CD4-positive, alpha-beta memory T cell (primary cell): ENCODE measurements at places on chromosomes 16 and 17. TPM values are rescaled to one million over a fixed set of nuclear protein-coding genes. Genes with fewer than 3 reads are reported as not detected.
A peak's percentile ranks its signal among the peaks of the same experiment; 100 is the strongest.

DNA sequence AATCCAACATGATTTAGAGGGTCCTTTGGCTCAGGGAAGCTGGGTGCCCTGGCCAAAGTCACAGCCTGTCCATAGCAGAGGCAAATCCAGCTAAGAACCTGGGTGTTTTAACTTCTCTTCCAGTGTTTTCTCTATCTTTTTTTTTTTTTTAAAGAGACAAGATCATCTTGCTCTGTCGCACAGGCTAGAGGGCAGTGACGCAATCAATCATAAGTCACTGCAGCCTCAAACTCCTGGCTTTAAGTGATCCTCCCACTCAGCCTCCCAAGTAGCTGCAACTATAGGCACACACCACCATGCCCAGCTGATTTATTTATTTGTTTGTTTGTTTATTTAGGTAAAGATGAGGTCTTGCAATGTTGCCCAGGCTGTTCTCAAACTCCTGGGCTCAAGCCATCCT is 14.8 kb upstream of the GRIN2A start:
- DNase-seq = no peak
- no peaks in the 10 kb centered on the region for H3K27me3 ChIP-seq
- no peak overlapping the region for H3K4me3 ChIP-seq
- no peaks in the 10 kb centered on the region for H3K36me3 ChIP-seq

GRCh38 chr17:27457731-27458523 is 1.7 kb downstream of the KSR1 start:
- peak overlapping the region; percentile 72 for H3K4me3 ChIP-seq
- H3K27me3 ChIP-seq = no peaks in the 10 kb centered on the region
- H3K27ac ChIP-seq = no peak overlapping the region
- H3K4me1 ChIP-seq = peaks cover 22% of the 10 kb centered on the region

- H3K27me3 ChIP-seq = no peaks in the 10 kb centered on the region
- H3K27ac ChIP-seq = no peak overlapping the region
- no peaks in the 10 kb centered on the region for H3K36me3 ChIP-seq
- no peak for DNase-seq
- H3K4me3 ChIP-seq = no peak overlapping the region
These were observed 80.4 kb downstream of the KLHDC4 start for GRCh38 chr16:87685405-87685755.

DNA sequence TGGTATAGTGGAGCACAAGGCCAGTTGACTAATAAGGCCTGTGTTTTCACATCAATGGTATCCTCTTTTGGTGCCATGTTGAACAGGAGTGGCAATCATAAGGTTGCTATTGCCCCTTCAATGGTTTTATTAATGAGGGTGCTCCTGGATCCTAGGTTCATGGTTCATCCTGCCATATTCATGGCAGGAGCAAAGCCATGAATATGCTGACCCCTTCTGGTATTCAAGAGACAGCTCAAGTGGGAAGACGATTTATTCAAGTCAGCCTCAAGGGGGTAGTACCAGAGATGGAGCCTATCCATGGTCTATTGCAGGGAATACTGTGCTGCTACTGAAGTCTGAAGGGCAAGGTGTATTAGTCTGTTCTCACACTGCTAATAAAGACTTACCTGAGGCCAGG is 2.6 kb downstream of the ABCA9 start:
- H3K4me3 ChIP-seq = no peak overlapping the region
- H3K27me3 ChIP-seq = no peaks in the 10 kb centered on the region
- no peaks in the 10 kb centered on the region for H3K4me1 ChIP-seq

DNA sequence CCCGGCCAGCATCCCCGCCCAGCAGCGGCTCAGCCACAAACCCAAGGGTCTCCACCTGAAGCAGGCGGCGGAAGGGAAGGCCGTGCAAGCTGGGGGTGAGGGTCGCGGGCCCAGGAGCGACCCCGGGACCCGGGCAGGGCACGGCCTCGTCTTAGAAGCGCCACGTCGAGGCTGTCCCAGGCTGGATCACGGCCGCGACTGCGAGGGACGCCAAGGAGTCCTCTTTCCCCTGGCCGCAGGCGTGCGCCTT is 538 bp upstream of the CCNF start:
- H3K4me1 ChIP-seq = peaks cover 20% of the 10 kb centered on the region
- H3K27me3 ChIP-seq = no peaks in the 10 kb centered on the region
- H3K27ac ChIP-seq = peak overlapping the region; percentile 52
- H3K4me3 ChIP-seq = peak overlapping the region; percentile 36
- peaks cover 11% of the 10 kb centered on the region for H3K36me3 ChIP-seq
- DNase-seq = no peak

- peaks cover 6% of the 10 kb centered on the region for H3K36me3 ChIP-seq
- DNase-seq = no peak
- H3K4me3 ChIP-seq = no peak overlapping the region
- no peak overlapping the region for H3K27ac ChIP-seq
- no peaks in the 10 kb centered on the region for H3K27me3 ChIP-seq
These were observed 110.7 kb upstream of the NOL11 start for GRCh38 chr17:67606896-67607604.

- no peaks in the 10 kb centered on the region for H3K27me3 ChIP-seq
- no peak overlapping the region for H3K4me3 ChIP-seq
- no peak for DNase-seq
- H3K4me1 ChIP-seq = no peaks in the 10 kb centered on the region
- no peaks in the 10 kb centered on the region for H3K36me3 ChIP-seq
These were observed 3.2 kb upstream of the MPO start for GRCh38 chr17:58283674-58284612.

DNA sequence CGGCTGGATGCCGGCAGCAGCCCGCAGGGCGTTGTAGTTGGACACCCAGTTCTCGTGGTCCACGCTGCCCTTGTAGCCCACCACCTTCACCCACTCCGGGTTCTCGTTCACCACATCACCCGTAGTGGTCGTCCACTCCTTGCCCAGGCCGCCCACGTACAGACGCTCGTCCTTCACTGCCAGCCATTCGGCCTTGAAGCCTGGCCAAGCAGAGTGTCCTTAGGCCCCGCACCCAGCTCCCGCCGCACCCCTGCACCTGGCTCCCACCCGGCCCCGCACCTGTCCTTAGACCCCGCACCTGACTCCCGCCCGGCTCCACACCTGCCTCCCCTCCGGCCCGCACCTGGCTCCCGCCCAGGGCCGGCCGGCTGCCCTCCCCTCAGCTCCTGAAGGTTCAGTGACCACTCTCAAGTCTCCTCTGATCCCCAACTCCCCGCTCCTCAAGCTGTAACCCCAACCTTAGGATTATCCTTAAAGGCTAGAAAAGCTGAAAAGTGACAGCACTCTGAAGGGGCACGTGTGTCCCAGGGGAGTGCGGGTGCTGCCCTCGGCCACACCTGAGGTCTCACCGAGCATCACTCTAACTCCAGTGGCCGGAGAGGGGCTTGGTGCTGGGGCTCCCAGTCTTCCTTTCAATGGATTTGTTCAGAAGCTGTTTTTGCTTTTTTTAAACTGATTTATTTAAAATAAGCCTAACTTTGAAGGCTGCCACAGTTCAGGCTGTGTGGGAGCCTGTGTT is 14.4 kb downstream of the CANT1 start:
- peaks cover 46% of the 10 kb centered on the region for H3K36me3 ChIP-seq
- no peaks in the 10 kb centered on the region for H3K27me3 ChIP-seq
- no peak for DNase-seq
- H3K4me1 ChIP-seq = no peaks in the 10 kb centered on the region
- H3K4me3 ChIP-seq = no peak overlapping the region
- H3K27ac ChIP-seq = no peak overlapping the region

- no peaks in the 10 kb centered on the region for H3K27me3 ChIP-seq
- peaks cover 17% of the 10 kb centered on the region for H3K4me1 ChIP-seq
- H3K36me3 ChIP-seq = no peaks in the 10 kb centered on the region
- no peak for DNase-seq
These were observed 792 bp downstream of the TMEM231 start for GRCh38 chr16:75555213-75555706.

- peaks cover 18% of the 10 kb centered on the region for H3K4me1 ChIP-seq
- peak overlapping the region; percentile 73 for H3K4me3 ChIP-seq
- no peaks in the 10 kb centered on the region for H3K36me3 ChIP-seq
- peak; percentile 95 for DNase-seq
These were observed 16.5 kb downstream of the ADAM11 start for GRCh38 chr17:44775136-44775837.

DNA sequence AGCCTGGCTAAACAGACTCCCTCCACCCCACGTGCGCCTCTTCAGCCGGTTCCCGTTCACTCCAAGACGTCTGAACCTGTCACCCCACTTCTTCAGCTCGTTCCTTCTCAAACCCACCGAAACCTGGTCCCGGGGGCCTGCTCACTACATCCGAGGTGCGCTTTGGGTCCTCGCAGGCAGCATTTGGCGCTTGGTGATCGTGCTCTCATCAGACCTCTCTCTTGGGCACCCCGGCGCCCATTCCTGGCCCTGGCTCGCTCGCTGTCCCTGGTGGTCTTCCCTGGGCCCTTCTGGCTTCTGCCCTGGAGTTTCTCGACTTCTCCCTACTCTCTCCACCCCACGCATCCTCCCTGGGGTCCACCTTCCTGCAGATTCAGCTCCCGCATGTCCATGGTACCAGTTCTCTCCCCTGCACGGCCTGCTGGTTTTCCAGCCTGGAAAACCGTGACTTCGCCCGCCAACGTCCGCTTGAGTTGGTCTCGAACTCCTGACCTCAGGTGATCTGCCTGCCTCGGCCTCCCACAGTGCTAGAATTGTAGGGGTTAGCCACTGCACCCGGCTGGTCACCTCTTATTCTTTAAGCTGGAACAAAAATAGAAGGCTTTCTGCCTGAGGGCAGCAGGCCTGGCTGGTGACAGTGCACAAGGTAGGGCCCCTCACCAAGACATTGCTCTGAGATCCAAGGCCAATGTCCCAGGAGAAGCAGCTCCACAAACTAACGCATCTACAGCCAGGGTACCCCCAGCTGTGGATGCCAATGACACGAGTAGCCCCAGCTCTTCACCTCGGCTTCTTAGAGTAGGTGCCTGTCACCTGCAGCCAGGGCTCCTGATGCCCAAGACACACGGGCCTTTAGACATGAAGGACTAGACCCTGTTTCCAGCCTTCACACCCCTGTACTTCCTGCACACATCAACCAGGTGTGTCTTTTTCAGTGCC is 1.1 kb upstream of the MEAK7 start:
- no peaks in the 10 kb centered on the region for H3K27me3 ChIP-seq
- H3K4me1 ChIP-seq = peaks cover 55% of the 10 kb centered on the region
- no peaks in the 10 kb centered on the region for H3K36me3 ChIP-seq
- peak overlapping the region; percentile 74 for H3K27ac ChIP-seq
- no peak for DNase-seq
- H3K4me3 ChIP-seq = peak overlapping the region; percentile 84

- H3K27ac ChIP-seq = peak overlapping the region; percentile 69
- H3K4me1 ChIP-seq = peaks cover 34% of the 10 kb centered on the region
- no peak for DNase-seq
- peaks cover 34% of the 10 kb centered on the region for H3K36me3 ChIP-seq
- peak overlapping the region; percentile 72 for H3K4me3 ChIP-seq
- no peaks in the 10 kb centered on the region for H3K27me3 ChIP-seq
These were observed 843 bp downstream of the ZNF174 start for GRCh38 chr16:3401719-3402397.

GRCh38 chr16:55508941-55509931 is at the start of gene LPCAT2:
Gene LPCAT2, plus strand, starts transcription at chr16:55509072. Its CDS starts 110 bp downstream, at chr16:55509182.
- no peak within 1 kb of the TSS for H3K4me3 ChIP-seq
- DNase-seq = no peak
- H3K27me3 ChIP-seq = peaks cover 3% of the 10 kb centered on the region

GRCh38 chr16:67277294-67277998 is 1.9 kb upstream of the PLEKHG4 start:
- H3K4me1 ChIP-seq = peaks cover 20% of the 10 kb centered on the region
- H3K27ac ChIP-seq = no peak overlapping the region
- no peak for DNase-seq
- H3K4me3 ChIP-seq = no peak overlapping the region
- H3K36me3 ChIP-seq = no peaks in the 10 kb centered on the region

DNA sequence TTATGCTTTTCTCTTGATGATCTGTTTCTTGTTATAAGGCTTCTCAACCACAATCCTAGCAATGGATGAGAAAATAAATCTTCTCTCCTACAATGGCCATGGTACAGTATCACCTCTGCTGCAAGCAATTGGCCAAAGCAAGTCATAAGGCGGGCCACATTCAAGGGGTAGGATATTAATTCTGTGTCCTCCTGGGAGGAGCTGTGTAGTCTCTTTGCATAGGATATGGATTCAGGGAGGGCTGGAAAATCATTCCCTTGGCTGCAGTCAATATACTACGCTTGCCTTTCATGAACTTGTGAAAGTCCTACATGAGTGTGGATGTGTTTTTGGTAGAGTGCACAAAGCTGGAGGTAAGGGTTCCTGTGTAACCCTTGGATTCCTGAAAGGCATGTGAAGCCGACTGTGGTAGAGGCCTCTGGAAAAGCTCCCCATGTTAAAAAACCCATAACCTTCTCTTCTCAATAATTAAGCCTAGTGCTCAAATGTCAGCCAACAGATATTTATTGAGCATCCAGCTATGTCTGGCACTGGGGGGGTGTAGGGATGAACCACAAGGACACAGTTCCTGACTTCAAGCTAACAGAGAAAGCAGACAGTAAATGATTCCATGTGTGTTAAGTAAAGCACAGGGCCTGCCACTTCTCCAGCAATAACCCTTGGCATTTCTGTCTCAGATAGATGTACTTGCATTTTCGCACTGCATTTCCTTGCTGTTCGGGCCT is 147.6 kb upstream of the HS3ST3A1 start:
- no peaks in the 10 kb centered on the region for H3K36me3 ChIP-seq
- DNase-seq = no peak
- H3K4me3 ChIP-seq = no peak overlapping the region
- no peak overlapping the region for H3K27ac ChIP-seq
- H3K27me3 ChIP-seq = no peaks in the 10 kb centered on the region
- no peaks in the 10 kb centered on the region for H3K4me1 ChIP-seq

DNA sequence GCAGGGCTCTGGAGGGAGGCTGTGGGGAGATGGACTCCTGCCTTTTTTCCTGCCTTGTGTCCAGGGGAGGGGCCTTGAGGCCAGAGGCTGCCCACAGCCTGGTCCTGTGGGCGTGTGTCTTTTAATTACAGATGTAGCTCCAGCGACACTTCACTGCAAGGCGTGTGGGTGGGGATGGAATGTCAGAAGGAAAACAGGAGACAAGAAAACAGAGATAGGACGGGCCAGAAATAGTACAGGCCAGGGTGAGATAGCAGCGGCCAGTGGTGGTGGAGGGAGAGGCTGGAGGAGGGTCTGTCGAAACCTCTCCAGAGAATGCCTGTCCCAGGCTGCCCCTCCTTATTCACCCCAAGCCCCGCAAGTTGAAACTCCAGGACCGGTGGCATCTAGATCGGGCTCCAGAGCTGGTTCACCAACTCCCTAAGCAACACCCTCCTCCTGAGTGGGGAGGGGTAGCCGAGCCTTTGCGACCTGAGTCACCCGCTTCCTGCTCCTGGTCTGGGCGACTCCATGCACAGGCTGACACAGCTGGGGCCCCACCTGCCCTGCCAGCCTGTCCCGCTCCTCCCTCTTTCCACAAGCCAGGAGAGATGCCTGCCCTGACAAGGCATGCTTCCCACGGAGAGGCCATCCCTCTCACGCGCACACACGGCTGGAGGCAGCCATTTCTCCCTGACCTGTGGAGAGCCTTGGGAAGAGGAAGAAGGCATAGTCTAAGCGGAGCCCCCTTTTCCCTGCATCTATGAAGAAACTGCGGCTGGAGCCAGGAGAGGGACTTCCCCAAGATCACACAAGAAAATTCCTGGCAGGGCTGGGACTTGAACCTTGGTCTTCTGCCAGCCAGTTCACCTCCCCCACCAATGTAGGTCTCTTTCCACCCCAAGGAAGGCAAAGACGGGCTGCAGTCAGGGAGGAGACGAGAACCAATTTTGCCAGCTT is 6.6 kb upstream of the JUP start:
- DNase-seq = no peak
- no peaks in the 10 kb centered on the region for H3K4me1 ChIP-seq
- H3K4me3 ChIP-seq = no peak overlapping the region
- H3K36me3 ChIP-seq = no peaks in the 10 kb centered on the region
- no peak overlapping the region for H3K27ac ChIP-seq
- no peaks in the 10 kb centered on the region for H3K27me3 ChIP-seq

ADAT1 gene
- total RNA-seq = 93.9 TPM
